ENCODE measurements at places on chromosomes 16 and 17. TPM values are rescaled to one million over a fixed set of nuclear protein-coding genes. Genes with fewer than 3 reads are reported as not detected.

The NHLRC4 gene
- 0.56 TPM for total RNA-seq

The SLC16A6 gene
- total RNA-seq, result 0.79 TPM

The ASGR2 gene
- not detected for total RNA-seq

The GPRC5C gene
- total RNA-seq, result 0.74 TPM

The HBA1 gene
- not detected for total RNA-seq

The KRTAP4-4 gene
- not detected for total RNA-seq

The KIF18B gene
- total RNA-seq, result 13.6 TPM

The SHCBP1 gene
- total RNA-seq, result 35.2 TPM

The KRTAP2-4 gene
- not detected for total RNA-seq

The UMOD gene
- not detected for total RNA-seq

The C16orf96 gene
- total RNA-seq, result not detected

The RRAD gene
- 0.68 TPM for total RNA-seq

The MPHOSPH6 gene
- total RNA-seq, result 29.9 TPM

The MYH8 gene
- total RNA-seq, result not detected

The HEATR3 gene
- total RNA-seq, result 19.6 TPM

The CMC2 gene
- total RNA-seq, result 80.4 TPM

The C17orf78 gene
- not detected for total RNA-seq

The MRM1 gene
- 13.4 TPM for total RNA-seq

The HASPIN gene
- 17.9 TPM for total RNA-seq

The VTN gene
- not detected for total RNA-seq

The SLC16A11 gene
- not detected for total RNA-seq

The CMTM1 gene
- 1.4 TPM for total RNA-seq

The TOM1L1 gene
- 35.5 TPM for total RNA-seq

The SLFN11 gene
- 34.9 TPM for total RNA-seq

The KRT23 gene
- 0.08 TPM for total RNA-seq

The FZD2 gene
- total RNA-seq, result 7.5 TPM

The MVD gene
- 14.1 TPM for total RNA-seq

The CCL4L2 gene
- not detected for total RNA-seq
